ENCODE measurements at places on chromosomes 7 and 10.

GRCh38 chr10:49567810-49568209 lies 28.9 kb upstream of the ERCC6 start:
- no peak for DNase-seq

- no peak for DNase-seq
Measured at GRCh38 chr10:74981831-74982633, 129.4 kb upstream of the SAMD8 start.

DNA sequence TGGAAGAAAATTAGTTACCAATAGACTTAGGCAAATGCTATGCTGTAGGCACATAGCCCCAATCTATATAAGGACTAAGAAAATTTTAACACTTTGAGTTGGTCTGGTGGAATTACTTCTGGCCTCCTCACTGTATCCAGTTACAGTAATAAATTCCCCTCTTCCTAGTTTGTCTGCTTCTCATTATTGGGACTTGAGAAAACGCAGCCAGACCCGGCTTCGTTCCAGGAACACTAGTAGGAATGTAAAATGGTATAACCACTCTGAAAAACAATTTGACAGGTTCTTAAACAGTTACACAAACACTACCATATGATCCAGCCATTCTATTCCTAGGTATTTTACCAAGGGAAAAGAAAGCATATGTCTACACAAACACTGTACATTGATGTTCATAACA lies 150.2 kb downstream of the VPS50 start:
- no peak for DNase-seq

GRCh38 chr10:101237982-101238731 lies 8.9 kb upstream of the LBX1 start:
- DNase-seq: no peak

- DNase-seq: no peak
Measured at GRCh38 chr10:78921895-78922294, 146.9 kb upstream of the ZMIZ1 start.

GRCh38 chr7:24540956-24541355 lies 32.3 kb upstream of the PALS2 start:
- DNase-seq: no peak

- DNase-seq: no peak
Measured at GRCh38 chr10:59945590-59945989, 39.2 kb upstream of the CCDC6 start.

GRCh38 chr7:24757353-24758275 lies at the start of gene GSDME:
Gene GSDME, minus strand, starts transcription at chr7:24757464. Its CDS starts 7,690 bp downstream, at chr7:24749774.
- DNase-seq: no peak

DNA sequence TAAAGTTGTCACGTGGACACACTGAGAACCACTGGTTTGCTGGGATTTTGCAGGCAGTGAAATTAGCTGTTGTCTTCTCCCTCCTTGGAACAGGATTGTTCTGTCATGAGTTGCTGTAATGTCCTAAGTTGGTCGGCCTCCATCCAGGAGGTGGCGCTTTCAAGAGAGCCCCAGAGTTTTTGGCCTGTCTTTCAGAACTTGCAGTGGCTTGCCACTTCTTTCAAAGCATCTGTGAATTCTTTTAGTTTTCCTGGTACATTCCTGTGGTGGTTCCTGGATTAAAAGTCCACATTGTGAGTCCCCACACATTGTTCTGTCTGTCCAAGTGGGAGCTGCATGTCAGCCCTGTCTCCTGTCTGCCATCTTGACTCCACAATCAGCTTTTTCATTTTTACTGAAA lies 133.8 kb downstream of the PON1 start:
- no peak for DNase-seq

DNA sequence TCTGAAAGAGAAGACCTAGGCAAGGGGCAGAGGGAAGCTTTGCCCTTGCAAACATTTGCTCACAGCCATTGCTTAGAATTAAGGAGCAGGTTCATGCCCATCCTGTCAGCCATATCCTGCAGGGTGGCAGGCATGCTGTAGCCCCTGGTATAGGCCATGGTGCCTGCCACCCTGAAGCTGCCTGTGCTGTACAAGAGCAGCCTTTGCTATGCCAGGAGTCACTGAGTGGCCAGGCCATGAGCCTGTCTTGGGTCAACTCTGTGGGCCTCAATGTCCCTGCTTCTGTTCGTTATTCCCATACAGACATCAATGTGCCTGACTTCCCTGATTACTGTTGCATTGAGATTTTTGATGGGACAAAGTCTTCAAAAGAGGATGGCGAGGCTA lies 368 bp upstream of the SVOPL start:
- no peak for DNase-seq

- DNase-seq: no peak
Measured at GRCh38 chr7:132482866-132483265, 93.4 kb downstream of the PLXNA4 start.

DNA sequence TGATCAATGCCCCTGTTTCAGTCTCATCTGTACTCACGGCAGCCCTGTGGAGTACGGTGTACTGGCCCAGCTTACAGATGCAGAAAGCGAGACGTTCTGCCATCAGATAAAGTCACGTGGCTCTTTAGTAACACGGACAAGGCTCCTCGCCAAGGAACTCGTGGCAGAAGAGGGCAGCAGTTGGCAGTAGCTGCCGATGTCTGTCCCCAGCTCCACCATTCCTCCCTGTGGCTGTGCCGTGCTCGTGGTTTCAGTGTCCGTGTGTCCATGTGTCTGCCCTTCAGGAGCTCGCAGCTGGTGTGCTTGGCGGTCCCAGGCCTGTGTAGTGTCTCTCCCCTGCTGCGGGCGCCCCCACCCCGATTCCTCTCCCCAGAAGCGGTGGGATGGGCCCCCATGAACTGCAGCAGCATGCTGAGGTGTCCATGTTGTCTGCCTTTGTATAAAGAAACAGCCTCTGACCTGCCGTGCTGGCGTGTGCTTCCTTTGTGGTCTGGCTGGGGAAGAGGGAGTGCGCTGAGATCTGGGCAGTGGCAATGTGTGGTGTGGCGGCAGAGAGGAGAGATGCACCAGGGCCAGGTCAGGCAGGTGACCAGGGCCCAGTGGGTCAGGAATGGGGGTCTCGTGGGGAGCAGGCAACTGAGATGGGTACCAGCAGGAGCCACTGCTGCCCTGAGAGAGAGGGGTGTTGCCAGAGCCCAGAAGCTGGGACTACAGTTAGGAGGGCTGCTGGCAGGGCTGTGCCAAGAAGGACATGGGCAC lies 9.8 kb downstream of the RHBDD2 start:
- DNase-seq: no peak

GRCh38 chr7:83836028-83836427 lies 187.1 kb upstream of the SEMA3E start:
- DNase-seq: peak; percentile 39

GRCh38 chr7:70565721-70566370 lies 566.1 kb upstream of the GALNT17 start:
- no peak for DNase-seq

DNA sequence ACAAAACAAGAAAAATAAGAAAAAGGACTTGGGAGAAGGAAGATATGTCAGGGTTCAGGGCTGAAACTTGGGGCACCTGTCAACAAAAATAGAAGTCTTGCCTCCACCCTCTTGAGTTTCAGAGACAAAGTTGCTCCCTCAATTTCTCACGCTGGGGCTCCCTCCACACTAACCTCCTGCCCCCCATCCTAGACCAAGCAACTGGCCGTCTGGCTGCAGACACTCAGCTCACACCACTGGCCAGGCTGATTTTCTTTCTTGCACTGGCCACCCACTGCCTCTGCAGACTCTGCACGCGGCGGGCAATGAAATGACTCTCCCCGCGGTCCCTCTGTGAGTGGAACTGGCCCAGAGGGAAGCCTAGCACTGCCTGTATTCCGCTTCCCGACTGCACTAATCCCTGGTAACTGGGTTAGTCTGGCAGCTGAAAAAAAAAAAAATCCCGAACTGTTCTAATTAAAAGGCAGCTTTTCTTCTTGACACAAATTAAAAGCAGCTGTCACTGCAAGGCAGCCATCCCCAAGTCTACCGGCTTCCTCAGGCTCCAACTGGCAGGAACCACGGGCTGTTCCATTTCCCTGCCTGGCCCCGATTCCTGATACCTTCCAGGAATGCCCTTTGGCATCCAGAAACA lies 83.5 kb downstream of the SPDYE5 start:
- no peak for DNase-seq

DNA sequence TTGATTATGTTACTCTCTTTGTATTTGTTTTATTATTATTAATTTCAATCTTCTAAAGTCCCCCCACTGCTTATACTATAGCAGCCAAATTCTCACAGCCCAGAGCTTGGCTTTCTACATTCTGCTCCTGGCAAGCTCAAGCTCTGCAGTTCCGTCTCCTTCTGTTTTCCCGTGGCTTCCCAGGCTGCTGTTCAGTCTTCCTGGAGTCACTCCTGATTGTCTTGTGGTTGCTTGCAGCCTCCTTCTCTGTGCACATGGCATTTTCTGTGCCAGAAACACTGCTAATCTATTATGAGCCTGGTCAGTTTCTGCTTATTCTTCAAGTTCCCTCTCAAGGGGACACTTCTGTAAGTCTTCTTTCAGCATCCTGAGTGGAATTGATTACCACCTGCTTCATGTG lies 533.7 kb upstream of the IGFBP3 start:
- no peak for DNase-seq

- DNase-seq: no peak
Measured at GRCh38 chr10:62580396-62580795, 206.2 kb downstream of the ZNF365 start.

GRCh38 chr7:112638675-112639400 lies 151.4 kb downstream of the TMEM168 start:
- no peak for DNase-seq

DNA sequence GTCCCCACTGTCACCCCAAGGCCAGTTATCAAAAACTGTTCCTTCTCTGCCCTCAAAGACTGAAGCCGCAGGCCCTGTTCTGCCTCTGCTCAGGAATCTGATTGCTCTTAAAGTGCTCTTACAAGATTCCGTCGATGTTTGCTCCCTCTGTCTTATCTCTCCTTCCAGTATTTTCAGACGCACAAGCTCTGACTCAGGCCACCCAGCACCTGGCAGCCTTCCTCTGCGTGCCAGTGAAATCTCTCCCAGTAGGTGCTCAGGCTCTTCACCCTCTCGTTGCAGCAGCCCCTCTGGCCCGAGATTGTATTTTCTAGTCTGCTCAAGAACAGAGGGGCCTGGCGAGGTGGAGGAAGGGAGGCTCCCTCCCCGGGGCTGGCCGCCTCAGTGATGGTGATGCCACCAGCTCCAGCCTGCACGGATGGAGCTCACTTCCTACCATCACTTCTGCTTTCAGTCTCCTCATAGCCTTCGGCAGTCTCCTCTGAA lies 276.2 kb downstream of the USP6NL start:
- DNase-seq: no peak

- no peak for DNase-seq
Measured at GRCh38 chr7:125927556-125927955, 997.9 kb upstream of the POT1 start.

GRCh38 chr10:33263453-33263852 lies 71.0 kb downstream of the NRP1 start:
- DNase-seq: no peak

DNA sequence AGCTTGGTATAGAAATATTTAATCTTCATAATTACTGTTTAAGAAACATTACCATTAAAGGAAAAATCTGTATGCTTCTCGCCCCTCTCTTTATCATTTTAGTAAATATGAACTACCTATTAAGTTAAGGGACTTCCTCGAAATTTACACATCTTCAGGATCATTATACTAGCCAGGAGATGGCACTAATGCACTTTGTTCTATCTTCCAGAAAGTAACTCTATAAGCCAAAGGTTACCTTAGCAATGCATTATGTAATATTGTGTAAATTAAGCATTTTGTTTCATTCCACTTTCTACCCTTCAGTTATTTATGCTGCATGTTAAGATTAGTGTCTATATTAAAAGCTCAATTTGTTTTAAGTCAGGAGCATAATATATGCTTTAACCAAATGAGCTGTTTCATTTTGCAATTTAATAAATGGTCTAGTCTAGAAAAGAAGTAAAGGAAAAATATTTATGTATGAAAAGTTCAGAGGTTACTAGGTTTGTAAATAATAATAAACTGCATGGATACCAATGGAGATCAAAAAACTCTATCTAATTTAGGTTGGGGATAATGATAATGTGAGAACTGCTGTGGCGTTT lies 128.5 kb downstream of the ANKRD7 start:
- no peak for DNase-seq

DNA sequence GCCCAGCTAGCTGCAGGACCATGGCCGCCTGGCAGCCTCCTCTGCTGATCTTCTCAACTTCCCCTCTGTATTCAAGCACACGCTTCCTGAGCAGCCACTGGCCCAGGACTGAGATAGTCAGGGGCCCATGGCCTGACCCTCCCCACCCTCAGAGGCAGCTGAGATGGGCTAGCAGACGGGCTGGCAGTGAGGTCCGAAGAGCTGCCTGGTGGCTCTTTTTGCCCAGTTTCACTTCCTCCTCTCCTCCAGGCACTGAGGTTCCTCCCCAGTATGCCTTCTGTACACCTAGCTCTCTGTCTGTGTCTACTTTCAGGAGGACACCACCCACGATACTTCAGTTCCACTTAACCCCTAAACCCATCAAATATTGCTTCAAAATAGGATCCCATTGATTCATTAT lies 395.6 kb downstream of the TNS3 start:
- no peak for DNase-seq

GRCh38 chr10:109956454-109957091 lies 33.3 kb upstream of the XPNPEP1 start:
- no peak for DNase-seq

- no peak for DNase-seq
Measured at GRCh38 chr10:8150401-8150905, 96.0 kb downstream of the GATA3 start.

GRCh38 chr10:129307141-129307540 lies 159.9 kb upstream of the MGMT start:
- no peak for DNase-seq

GRCh38 chr10:34156781-34157425 lies 658.2 kb downstream of the PARD3 start:
- DNase-seq: no peak

DNA sequence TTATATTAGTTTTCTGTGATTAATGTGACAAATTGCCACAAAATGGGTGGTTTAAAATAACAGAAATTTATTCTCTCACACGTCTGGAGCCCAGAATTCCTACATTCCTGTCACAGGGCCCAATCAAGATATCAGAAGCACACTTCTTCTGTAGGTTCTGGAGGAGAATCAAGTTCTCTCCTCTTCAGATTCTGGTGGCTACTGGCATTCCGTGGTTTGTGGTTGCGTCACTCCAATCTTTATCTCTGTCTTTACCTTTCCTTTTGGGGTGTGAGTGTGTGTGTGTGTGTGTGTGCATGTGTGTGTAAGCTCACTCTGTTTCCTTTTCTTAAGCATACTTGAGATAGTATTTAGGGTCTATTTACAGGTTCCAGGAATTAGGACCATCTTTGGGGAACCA lies 115.5 kb upstream of the DKK1 start:
- no peak for DNase-seq

DNA sequence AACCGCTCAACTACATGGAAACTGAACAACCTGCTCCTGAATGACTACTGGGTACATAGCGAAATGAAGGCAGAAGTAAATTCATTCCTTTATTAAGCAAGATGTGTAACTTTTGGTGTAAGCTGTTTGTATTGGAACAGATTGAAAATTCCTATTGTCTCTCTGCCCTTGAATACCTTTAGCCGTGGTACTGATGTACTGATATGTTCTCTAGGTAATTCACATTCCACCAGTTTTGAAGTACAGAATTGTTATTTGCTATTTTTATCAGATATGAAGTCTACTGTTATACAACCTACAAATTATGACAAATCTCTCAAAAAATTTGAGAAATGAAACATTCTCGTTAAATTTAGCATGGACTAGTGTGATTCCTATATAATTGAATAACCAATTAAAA lies 17.7 kb downstream of the ZMYND11 start:
- no peak for DNase-seq

- no peak for DNase-seq
Measured at GRCh38 chr10:4255751-4256150, 470.7 kb upstream of the KLF6 start.
